Small intestine (tissue), 16 donors: ENCODE measurements at places on chromosomes 1 and 21.

GRCh38 chr1:220093361-220094015 is 444 bp upstream of the IARS2 start:
- DNase-seq = no peak

- DNase-seq = no peak
These were observed at the start of gene SPRTN for GRCh38 chr1:231338270-231339128. Gene SPRTN, plus strand, starts transcription at chr1:231338293. Its CDS starts 91 bp downstream, at chr1:231338384.

GRCh38 chr1:157288492-157288891 is 150.3 kb upstream of the ETV3 start:
- no peak for DNase-seq

- DNase-seq = no peak
These were observed 12.7 kb downstream of the SPATC1L start for GRCh38 chr21:46171585-46171984.

- DNase-seq = no peak
These were observed 5.7 kb upstream of the TRAF5 start for GRCh38 chr1:211320980-211321379.

DNA sequence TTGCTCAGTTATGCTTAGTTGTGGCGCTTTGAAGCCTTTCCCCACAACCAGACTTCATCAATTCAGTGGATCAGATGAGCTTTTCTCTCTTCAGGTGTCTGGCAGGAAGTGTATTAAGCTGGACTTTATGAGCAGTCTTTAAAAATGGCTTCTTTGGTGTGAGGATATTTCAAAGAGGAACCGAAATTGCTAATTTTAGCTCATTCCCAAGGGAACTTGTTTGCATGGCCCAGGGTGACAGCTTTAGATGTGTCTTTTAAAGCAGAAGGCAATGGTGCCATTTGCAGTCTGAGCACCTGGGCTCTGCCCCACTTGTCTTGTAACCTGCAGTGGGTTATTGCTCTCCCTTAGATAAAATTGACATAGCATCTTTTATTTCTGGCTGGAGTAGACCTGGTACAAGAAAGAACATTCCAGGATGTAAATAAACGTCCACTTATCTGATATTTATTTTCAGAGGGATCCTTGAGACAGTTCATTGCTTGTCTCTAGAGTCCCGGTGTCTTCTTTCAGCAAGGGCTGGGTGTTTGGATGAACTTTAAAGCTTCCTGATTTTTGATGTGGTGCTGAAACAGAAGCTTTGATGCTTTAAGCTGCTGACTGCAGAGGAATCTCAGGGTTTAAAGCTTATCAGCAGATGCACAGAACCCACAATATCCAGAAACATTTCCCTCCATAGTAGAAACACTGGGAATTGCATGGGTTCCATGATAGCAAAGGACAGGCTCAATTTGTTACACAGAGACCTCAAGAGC is 241.7 kb downstream of the ADGRL2 start:
- no peak for DNase-seq

GRCh38 chr21:45543710-45544448 is 1.6 kb upstream of the SLC19A1 start:
- no peak for DNase-seq

GRCh38 chr1:63935553-63935952 is 161.7 kb downstream of the ROR1 start:
- DNase-seq = no peak

GRCh38 chr1:100354971-100355394 is 2.7 kb downstream of the CDC14A start:
- peak; percentile 59 for DNase-seq

GRCh38 chr1:40394491-40395172 is 21.1 kb downstream of the SMAP2 start:
- no peak for DNase-seq

GRCh38 chr1:108503062-108503733 is 53.1 kb downstream of the NBPF6 start:
- DNase-seq = no peak
